GM23338 (cell line): ENCODE measurements at places on chromosomes 13 and 19. TPM values are rescaled to one million over a fixed set of nuclear protein-coding genes. Genes with fewer than 3 reads are reported as not detected.

DNA sequence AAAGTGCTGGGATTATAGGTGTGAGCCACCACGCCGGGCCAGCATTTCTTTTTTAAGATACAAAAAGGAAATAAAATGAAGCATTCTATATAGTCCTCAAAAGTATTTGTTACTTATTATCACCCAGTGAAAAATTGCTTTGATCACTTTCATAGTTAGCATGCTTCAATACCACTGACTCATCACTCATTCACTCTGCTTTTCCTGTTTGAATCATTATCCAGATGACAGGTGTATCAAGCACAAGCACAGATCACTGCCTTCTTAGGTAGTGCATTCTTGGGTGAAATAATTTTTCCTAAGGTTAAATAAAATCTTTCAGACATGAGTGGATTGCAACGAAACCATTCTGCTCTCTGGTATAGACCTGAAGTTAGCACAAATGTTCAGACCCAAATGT is 35.8 kb upstream of the SPART start:
- 0 out of 2 replicates have a peak, but pooled peaks cover under 1% of the 10 kb centered on the region for H3K4me1 ChIP-seq
- no peaks in the 10 kb centered on the region for H3K27me3 ChIP-seq
- no peaks in the 10 kb centered on the region for H3K36me3 ChIP-seq
- DNase-seq = no peak
- H3K4me3 ChIP-seq = no peak overlapping the region

GRCh38 chr13:98825659-98826058 is 73.2 kb upstream of the SLC15A1 start:
- no peaks in the 10 kb centered on the region for H3K36me3 ChIP-seq
- DNase-seq = no peak
- peaks cover 32% of the 10 kb centered on the region for H3K4me1 ChIP-seq
- no peaks in the 10 kb centered on the region for H3K27me3 ChIP-seq
- no peak overlapping the region for H3K4me3 ChIP-seq

GRCh38 chr13:78601874-78602560 is 1.3 kb downstream of the POU4F1 start:
- DNase-seq = no peak
- H3K4me1 ChIP-seq = peaks cover 51% of the 10 kb centered on the region
- H3K27ac ChIP-seq = no peak overlapping the region
- no peaks in the 10 kb centered on the region for H3K36me3 ChIP-seq
- peaks cover 97% of the 10 kb centered on the region for H3K27me3 ChIP-seq

The KLK2 gene
- 0.69 TPM in 1 of 2 replicates, not detected in the other for total RNA-seq

DNA sequence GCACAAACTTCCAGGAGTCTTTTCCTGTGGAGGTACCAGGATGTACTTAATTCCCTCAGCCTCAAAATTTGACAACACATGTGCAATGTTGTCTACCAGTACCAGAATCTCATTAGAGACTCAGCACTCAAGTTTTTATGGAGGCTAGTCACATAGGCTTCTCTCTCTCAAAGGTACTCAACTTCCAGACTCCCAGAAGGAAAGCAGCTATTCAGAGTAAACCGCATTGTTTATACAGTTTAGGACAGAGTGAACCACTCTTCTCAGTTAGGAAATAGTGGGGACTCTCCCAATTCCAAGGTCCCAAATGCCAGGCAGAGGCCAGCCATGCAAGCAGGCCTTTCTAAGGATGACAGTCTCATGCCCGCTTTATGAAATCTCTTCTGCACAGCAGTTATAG is 8.5 kb upstream of the C1QTNF9B start:
- no peak overlapping the region for H3K4me3 ChIP-seq
- peaks cover 14% of the 10 kb centered on the region for H3K4me1 ChIP-seq
- no peak for DNase-seq

- no peaks in the 10 kb centered on the region for H3K36me3 ChIP-seq
- H3K27me3 ChIP-seq = no peaks in the 10 kb centered on the region
- H3K4me3 ChIP-seq = no peak overlapping the region
- DNase-seq = no peak
- H3K27ac ChIP-seq = no peak overlapping the region
Observed at GRCh38 chr13:103639326-103639725, 573.1 kb upstream of the SLC10A2 start.

- no peaks in the 10 kb centered on the region for H3K27me3 ChIP-seq
- DNase-seq = no peak
- no peak overlapping the region for H3K27ac ChIP-seq
- H3K36me3 ChIP-seq = no peaks in the 10 kb centered on the region
Observed at GRCh38 chr13:44810061-44810840, 179.0 kb downstream of the NUFIP1 start.

The IQCN gene
- 0.35 and 0.89 TPM in 2 replicates for total RNA-seq
